Activated naive CD4-positive, alpha-beta T cell treated with anti-CD3 and anti-CD28 coated beads for 36 hours (primary cell): ENCODE measurements at places on chromosomes 1 and 21. TPM values are rescaled to one million over a fixed set of nuclear protein-coding genes. Genes with fewer than 3 reads are reported as not detected.

GRCh38 chr21:43332861-43333297, 94.1 kb downstream of the SIK1 start:
- no peak for DNase-seq

DNA sequence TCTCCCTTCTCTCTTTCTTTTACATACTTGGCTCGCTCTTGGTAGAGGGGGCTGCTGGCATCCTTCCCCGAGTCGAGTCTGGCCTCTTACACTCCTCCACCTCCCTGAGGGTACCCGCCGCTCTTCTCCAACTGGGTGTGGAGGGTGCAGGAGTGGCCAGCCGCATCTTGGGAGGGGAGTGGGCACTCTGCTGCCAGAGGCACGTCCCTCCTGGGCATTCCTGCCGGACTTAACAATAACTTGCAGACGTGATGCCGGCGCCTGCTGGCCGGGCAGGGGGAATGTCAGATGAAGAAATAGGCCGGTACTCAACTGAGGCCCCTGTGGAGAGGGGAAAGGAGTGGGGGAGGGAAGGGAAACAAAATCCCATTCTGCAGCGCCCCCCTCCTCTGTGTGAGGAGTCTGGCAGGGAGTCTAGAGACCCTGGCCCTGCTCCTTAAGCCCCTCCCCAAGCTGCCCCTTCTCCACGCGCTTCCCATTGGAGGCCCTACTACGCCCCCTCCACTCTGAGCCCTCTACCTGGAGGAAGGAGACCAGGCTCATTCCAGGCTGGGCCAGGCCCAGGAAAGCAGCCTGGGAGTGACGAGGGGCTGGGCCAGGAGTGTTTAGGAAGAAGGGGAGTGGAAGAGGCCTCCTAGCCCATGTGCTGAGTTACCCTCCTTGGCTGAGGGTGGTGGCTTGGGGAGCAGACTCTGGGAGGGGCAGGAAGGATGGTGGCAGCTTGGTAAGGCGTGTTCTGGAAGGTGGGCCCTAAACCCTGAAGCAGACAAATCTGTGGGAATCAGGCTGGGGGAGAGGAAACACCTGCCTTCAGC, 1.8 kb downstream of the ATP2B4 start:
- peak; percentile 14 for DNase-seq

DNA sequence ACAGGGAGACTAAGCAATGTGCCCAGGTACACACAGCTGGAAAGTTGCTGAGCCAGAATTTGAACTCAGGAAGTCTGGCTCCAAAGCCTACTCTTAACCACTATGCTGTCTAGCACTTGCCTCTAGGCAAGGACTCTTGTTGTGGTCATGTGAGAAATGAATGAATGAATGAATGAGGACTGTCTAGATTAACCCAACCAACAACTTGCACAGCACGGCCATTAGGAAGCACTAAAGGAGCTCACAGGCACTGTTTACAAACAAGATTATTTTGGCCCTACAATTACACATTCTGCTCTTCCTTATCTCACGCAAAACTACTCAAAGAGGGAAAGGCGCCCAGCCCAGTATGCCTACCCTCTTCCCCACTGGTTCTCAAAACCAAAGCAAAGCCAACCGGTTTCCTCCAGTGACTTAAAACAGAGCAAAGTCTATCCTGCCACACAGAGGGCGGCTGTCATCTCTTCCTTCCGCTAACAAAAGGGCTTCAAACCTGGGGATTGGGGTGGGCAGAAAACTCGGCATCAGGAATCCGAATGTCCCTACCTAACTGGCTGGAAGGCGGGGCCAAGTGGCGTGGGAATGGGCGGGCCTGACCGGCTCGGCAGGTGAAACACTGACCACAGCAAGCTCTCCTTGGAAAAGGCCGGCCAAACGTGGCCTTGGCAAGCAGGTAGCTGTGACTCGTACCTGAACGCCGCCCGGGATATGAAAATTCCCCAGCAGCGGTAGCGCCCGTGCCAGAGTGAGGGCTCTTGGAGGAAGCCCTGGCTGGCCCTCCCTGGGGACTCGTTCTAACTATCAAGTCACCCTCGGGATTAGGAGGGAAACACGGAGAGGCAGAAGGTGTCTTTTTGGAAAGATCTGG, 948 bp downstream of the STK40 start:
- DNase-seq, result peak; percentile 71

- no peak for DNase-seq
These were observed 28.9 kb downstream of the DOP1B start for GRCh38 chr21:36185523-36185922.

Gene AGMAT
- total RNA-seq, result 15.9 TPM
